AG08396 (cell line): ENCODE measurements at places on chromosomes 13 and 19.

DNA sequence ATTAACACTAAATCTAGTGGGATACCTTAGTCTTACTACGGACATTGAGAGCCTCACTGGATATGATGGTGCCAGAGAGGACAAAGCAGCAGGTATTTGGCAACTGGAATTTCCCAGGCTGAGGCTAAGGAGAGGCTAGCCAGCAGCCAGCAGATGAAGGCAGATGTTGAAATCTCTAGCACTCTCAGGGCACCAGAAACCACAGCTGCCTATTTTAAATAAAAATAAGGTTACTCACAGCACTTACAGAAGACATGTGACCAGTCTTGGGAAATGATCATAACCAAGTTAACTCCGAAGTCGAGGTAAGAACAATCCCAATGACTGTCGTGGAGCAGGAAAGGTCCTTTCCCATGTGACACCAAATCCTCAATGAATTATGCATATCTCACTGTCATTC is 1726.0 kb downstream of the EFNB2 start:
- DNase-seq = no peak

DNA sequence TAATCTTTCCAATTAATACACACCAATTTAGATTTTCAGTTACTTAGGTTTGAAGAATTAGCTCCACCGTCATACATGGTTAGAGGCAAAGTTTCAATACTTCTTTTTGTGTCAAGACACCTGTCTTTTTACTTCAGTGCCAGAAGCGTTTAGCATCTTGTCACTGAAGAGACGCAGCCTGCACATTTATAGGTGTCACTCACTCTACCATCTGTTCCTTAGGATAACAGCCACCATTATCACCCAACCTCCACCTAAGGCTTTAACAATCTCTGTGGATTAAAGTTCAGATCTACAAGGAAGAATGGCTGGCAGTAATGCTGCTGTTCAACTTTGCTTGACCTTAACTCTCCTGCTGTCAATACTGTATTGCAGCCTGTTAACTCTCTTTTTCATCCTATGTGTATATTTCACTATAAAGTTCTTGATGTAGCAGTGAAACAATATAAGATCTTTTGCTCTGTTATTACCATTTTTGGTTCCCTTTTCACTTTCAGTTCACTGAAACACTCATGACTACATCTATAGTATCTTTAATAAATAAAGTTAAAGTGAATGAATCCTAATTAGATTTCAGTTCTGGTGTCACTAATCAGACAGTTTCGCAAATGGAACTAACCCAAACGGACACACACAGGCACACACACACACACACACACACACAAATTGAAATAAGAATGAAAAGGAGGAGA is 435.6 kb downstream of the PCDH9 start:
- DNase-seq = no peak

DNA sequence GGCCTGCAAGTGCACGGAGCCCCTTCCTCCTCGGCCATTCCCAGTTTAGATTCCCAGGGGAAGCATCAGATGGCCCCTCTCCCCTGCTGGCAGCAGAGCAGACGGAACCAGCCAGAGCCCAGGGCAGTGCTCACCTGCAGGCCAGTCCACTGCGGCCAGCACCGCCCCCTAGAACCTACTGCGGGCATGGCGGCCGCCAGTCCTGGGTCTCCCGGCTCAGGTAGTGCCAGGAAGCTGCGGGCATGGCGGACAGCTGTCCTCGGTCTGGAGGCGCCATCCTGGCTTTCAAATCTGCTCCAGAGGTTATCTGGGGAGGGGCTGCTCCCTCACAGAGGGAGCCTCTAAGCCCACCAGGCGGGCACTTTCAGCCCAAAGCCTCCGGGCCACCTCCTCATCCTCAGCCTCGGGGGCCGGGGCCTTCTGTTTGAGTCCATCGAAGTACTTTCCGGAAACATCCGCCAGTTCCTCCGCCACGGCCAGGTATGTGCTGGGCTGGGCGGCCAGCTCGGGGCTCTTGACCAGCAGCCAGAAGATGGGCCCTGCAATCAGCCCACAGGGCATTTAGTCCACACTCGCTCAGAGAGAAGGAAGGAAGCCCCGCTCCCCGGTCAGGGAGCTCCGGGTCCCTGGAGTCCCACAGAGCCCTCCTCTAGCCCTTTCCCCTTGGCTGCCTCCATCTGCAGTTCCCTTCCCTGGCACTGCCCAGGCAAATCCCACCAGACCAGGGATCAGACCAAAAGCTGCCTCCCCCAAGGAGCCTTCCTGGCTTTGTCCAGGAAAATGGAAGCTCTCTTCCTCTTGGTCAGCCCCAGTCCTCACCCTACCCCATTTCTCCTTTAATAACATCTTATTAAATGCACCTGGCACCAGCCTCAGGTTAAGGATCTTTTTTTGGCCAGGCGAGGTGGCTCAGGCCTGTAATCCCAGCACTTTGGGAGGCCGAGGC is 7.0 kb upstream of the GP6 start:
- no peak for DNase-seq

- DNase-seq = no peak
Measured at GRCh38 chr13:42221121-42221765, 50.7 kb upstream of the AKAP11 start.

GRCh38 chr13:77184455-77184854 is 142.4 kb downstream of the MYCBP2 start:
- DNase-seq = no peak

- DNase-seq = no peak
Measured at GRCh38 chr13:75530549-75530961, 7.1 kb downstream of the COMMD6 start.

DNA sequence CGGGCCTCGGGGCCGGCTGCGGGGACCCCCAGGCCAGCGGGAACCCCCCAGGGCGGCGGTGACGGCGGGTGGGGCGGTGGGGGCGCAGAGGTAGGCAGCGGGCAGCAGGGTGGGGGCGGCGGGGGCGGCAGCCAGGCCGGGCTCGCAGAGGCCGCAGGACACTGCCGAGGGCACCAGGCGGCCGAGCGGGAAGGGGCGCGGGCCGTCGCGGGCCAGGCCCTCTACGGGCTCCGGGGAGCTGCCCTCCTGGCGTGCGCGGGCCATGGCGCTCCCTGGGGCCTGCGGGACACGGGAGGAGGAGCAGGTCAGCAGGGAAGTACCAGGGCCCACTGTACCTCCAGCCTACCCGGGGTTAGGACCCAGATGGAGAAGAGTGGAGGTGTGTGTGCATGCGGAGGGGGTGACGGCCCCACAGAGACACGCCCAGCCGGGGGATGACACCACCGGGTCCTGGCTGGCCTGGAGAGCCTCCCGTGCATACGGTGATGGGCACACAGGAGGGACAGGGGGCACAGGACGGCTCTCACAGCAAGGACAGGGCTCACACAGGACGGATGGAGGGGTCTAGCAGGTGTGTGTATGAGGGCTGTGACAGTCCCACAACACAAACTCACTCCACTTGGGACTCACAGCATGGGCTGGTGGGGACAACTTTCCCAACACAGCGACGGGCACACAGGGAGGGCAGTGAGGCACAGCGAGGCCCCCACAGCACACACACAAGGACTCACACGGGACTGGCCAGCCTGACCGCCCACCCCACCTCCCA is 2.6 kb downstream of the BBC3 start:
- no peak for DNase-seq

GRCh38 chr13:32415019-32415418 is 12.9 kb downstream of the N4BP2L1 start:
- DNase-seq = no peak

- DNase-seq = no peak
Measured at GRCh38 chr13:79912403-79912802, 428.5 kb downstream of the SPRY2 start.

DNA sequence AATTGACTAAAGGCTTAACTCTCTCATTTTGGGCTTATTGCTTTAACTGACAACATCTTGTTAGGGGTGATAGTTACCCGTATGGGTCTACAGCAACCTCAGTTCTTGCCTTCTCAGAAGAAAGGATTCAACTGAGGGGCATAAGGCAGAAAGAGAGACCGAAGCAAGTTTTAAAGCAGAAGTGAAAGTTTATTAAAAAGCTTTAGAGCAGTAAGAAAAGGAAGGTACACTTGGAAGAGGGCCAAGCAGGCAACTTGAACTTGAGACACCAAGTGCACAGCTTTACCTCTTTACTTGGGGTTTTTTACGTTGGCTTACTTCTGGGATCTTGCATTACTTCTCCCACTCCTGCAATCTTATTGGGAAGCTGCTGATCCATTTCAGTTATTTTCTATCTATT is 246.9 kb upstream of the PRR20A start:
- no peak for DNase-seq

DNA sequence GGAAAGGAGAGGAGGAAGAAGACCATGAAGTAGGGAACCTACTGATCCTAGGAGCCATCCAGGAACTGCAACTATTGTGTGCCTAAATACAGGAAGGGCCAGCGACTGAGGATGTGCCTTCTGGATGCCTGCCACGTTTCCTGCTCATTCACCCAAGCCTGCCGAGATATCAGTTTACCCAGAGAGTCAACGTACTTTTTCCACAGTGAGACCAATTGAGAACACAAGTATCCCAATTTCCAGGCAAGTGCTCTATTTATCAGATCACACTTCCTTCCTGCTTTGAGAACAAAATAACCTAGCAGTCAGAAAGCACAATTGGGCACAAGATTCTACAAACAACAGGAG is 122.4 kb downstream of the AKAP11 start:
- no peak for DNase-seq

- DNase-seq = no peak
Measured at GRCh38 chr13:35797244-35797643, 320.8 kb upstream of the MAB21L1 start.

DNA sequence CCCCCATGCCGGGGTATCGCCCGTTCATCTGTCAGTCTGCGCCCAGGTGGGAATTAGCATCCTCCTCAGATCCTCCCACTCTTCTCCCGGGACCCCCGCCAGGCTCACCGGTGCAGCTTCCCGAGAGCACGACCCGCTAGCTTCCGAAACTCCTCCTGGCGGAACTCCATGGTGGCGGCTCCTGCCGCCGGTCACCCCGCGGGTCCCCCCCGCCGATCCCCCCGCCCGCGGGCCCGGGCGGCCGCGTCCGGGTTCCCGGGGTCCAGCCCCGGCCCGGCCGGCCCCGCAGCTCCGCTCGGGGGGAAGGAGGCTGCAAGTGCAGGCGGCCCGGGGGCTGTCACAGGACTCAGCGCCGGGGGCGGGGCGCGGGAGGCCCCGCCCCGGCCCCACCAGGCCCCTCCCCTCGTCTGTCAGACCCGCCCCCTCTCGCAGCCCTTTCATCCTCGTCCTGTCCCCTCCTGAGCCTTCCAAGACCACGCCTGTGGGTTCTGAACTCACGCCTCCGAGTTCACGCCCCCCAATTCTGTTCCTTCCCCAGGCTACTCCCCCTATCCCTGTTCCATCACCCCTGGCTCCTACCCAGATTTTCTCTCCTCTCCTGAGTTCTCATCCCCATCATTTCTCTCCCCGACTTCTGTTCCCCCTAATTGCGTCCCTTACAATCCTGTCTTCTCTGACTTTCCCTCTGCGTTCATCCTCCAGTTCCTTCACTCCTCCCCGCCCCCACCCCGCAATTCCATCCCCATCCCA is at the start of gene SLC17A7:
Gene SLC17A7 (minus strand): TSS at position 318 of the 750 bp plus-strand sequence. CDS start 148 bp downstream, at position 170.
- DNase-seq = peak; percentile 67

GRCh38 chr19:38089440-38089839 is 134.6 kb downstream of the DPF1 start:
- DNase-seq = no peak

- peak; percentile 89 for DNase-seq
Measured at GRCh38 chr19:17469481-17470067, 750 bp upstream of the SLC27A1 start.

DNA sequence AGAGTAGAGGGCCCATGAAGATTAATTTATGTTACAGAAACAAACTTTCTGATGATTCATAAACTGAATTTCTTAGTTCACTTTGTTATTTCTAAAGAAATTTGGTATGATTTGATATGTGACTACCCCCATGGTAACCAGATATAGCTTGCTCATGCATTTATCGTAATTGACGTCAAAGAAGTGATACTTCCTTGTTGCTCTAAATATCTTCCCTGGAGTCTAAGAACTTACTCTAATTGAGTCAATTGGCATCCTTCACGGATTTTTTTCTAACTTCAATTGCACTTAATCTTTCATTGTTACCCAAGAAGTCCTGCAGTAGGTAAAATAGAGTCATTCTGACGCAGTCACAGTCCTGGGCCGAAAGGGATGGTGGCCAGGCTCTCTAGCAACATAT is 240.9 kb downstream of the GPC5 start:
- DNase-seq = no peak

- no peak for DNase-seq
Measured at GRCh38 chr13:26255115-26255514, 1.2 kb downstream of the CDK8 start.

DNA sequence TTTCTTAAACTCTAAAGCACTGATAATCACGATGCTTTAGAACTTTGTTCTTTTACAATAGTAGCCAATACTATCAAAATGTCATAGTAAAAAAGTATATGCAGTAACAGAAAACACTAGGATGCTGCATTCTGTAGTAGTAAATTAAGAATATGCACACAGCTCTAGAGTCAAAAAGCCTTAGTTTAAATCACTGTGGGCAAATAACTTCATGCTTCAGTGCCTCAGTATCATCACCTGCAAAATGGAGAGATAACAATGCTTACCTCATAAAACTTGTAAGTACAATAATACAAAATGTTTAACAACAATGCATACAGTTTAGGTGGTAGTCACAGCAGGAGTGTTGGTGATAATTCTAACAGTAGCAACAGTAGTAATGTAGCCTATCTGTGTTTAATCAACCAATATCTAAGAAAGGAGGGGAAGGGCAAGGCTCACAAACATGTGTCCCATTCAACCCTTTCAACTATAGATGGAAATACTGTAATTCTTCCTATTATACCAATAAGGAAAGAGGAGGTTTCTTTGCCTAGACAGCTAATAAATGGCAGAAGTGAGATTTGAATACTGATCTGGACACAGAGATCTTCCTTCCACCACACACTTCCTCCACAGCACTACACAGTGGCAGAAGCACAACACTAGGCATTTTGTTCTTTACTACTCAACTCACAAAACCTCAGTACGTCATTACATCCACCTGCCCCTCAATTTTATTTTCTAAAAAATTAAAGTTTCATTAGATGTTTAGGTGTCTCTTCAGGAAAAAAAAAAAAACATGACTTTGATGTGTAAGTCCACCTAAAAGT is 4.6 kb downstream of the RBM26 start:
- DNase-seq = no peak

- peak; percentile 13 for DNase-seq
Measured at GRCh38 chr13:75258159-75258782, 223.7 kb downstream of the TBC1D4 start.

DNA sequence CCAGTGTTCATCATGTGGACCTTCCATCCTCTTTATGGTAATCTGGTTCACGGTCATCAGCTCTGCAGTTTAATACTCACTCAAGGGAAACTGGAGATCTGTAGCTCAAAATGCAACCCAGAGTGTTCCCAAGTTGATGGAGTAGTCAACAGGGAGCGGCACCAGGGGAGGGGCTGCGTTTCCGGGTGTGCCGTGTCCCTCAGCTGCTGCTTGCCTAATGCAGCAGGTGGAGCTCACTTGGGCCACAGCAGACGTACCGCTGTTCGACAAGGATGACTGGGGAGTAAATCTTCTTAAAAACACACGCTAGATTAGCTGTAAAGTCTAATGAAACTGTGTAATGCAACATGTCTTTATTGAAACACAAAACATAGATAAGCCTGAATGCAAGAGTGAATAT is 81.1 kb downstream of the TNFSF13B start:
- DNase-seq = no peak

GRCh38 chr19:1917146-1917545 is 11.9 kb downstream of the ADAT3 start:
- DNase-seq = no peak
